ENCODE measurements at places on chromosomes 7 and 10. TPM values are rescaled to one million over a fixed set of nuclear protein-coding genes. Genes with fewer than 3 reads are reported as not detected.

GRCh38 chr10:83959328-83959727, 180.0 kb upstream of the GHITM start:
- DNase-seq, result no peak

ADAM8 gene
- total RNA-seq, result 113 TPM

IL2RA gene
- not detected for total RNA-seq

GIMAP1 gene
- not detected for total RNA-seq

EBF3 gene
- total RNA-seq, result not detected
